ENCODE measurements at places on chromosomes 3 and 15.

GRCh38 chr15:31577108-31577507 lies 250.5 kb downstream of the KLF13 start:
- DNase-seq = no peak

- no peak for DNase-seq
Observed at GRCh38 chr3:31295150-31295765, 237.5 kb upstream of the STT3B start.

DNA sequence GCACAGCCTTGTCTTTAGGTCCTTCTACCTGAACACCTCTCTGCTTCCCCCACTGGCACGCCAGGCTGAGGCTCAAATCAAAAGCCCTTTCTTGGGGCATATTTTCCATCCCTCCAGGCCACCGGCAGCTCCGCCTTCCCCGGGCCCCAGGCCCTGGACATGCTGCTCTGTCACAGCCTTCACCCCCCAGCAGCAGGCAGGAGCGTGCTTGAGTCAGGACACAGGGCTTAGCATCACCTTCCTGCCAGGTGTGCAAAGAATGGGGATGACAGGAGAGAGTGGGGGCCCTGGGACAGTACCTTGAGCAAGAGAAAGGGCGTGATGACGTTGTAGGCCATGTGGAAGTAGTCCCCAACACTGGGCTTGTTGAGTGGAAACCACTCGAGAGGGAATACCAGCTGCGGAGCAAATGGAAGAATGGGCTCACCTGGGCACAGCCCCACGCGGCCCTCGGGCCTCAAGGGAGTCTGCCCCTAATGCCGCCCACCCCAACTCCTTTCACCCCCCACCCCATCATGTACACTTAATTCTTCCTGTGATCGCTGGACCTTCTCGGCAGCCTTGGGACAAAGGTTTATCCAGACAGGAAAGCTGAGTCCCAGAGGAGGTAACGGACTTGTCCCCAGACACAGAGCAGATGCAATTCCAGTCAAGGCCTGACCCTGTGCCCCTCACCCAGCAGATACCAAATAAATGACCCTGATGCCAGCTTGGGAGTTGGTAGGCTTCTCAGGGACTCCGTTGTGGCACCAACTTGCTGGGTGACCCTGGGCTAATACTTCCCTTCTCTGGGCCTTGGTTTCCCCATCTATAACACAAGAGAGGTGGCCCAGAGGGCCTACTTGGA lies 9.1 kb upstream of the CALML4 start:
- no peak for DNase-seq

- no peak for DNase-seq
Observed at GRCh38 chr15:55916666-55917409, 76.6 kb downstream of the NEDD4 start.

GRCh38 chr15:59722037-59722436 lies 32.9 kb upstream of the BNIP2 start:
- DNase-seq = no peak

DNA sequence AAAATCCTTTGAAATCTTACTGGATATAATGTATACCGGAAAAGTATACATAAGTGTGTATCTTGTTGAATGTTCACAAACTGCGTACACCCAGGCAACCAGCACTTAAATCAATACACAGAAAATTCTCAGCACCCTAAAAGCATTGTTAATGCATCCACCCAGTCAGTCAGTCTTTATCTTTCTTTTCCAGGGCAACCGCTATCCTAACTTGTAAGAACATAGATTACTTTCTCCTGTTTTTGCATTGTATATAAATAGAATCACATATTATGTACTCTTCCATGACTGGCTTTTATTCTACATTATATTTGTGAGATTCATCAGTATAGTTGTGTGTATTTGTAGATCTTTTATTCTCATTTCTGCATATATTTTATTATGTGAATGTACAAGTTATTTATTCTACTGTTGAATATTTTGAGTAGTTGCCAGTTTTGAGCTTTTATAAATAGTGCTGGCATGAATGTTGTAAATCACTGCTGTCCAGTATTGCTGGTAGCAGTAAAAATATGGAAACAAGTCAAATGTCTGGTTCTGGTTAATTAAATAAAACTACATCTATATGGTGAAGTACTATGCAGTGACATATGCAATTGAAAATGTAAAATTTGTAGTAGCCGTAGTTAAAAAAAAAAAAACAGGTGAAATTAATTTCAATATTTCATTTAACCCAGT lies 62.1 kb downstream of the PDCD6IP start:
- no peak for DNase-seq

DNA sequence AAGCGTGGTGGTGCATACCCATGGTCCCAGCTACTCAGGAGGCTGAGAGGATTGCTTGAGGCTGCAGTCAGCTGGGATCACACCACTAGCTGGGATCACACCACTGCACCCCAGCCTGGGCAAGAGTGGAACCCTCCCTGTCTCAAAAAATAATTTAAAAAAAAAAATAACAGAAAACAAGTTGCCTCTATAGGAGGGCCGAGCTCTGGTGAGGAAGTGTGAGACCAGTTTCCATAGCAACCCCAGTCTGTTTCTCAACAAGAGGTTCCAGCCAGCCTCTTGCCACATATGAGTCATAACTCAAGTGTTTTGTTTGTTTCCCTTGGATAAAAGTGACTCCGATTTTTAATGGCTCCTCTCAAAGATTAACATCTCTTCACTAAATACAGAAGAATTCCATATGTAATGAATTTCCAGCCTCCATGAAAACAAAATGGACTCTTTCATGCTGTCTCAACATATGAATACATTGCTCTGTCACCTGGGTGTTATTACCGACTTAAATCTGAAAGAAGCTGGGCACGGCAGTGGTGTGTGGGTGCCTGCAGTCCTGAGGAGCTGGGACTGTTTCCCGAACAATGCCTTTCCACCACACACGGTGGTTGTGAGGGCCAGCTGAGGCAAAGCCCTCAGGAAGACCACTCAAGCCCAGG lies 19.7 kb downstream of the TMEM43 start:
- DNase-seq = peak; percentile 75

- no peak for DNase-seq
Observed at GRCh38 chr3:6444888-6445658, 415.8 kb upstream of the GRM7 start.

- DNase-seq = no peak
Observed at GRCh38 chr3:142542054-142542453, 36.5 kb downstream of the ATR start.

GRCh38 chr3:136122006-136122405 lies 74.1 kb downstream of the MSL2 start:
- no peak for DNase-seq

DNA sequence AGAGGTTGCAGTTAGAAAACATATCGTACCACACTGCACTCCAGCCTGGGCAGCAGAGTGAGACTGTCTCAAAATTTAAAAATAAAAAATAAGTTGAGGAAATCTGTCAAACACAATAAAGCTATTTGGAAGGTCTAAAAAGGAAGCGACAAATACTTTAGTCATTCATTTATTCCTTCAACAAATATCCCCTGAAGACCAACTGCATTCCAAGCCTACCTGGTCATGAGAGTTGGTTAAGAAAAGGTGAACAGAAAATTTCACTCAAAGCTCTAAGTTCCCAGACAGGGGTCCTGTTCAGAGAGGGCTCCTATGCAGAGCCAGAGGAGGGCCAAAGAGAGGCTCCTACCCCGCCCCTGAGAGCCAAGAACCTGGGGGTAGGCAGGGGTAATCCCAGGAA lies 15.4 kb upstream of the PRKAR2A start:
- DNase-seq = no peak

GRCh38 chr3:155889212-155889611 lies 18.8 kb downstream of the GMPS start:
- DNase-seq = no peak

GRCh38 chr3:72234391-72234790 lies 449.4 kb upstream of the PROK2 start:
- DNase-seq = no peak

DNA sequence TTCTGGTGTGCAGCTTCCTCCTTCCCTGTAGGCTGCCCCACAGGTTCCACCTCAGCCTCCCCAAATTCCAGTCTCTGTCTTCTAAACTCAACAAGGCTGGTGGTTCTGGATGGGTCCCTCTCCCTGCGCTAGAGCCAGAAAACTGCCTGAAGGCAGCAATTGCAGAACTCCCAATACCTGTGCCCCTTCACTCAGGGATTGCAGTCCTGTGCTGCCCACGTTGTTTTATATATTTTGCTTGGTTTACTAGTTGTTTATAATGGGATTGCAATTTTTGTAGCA lies 14.8 kb upstream of the NPTN start:
- DNase-seq = no peak

DNA sequence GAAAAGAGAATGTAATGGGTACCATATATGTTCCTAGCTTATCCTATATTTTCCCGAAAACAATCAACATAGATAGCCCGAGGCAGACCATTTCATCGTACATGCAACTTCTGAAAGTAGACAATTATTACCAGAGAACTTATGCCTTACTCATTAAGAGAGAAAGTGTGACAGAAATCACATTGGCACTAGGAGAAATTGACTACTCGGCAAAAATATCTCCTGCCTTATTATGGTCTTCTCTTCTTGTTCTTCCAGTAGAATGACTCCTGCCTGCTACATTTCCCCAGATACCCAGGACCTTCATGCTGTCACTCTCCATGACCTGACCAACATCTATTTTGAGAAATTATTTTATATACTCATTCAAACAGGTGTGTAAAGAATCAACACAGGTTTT lies 1015.7 kb downstream of the TUSC7 start:
- no peak for DNase-seq

GRCh38 chr3:115325539-115325938 lies 178.5 kb upstream of the ZBTB20 start:
- DNase-seq = no peak

- no peak for DNase-seq
Observed at GRCh38 chr3:20326541-20326940, 140.5 kb upstream of the SGO1 start.

DNA sequence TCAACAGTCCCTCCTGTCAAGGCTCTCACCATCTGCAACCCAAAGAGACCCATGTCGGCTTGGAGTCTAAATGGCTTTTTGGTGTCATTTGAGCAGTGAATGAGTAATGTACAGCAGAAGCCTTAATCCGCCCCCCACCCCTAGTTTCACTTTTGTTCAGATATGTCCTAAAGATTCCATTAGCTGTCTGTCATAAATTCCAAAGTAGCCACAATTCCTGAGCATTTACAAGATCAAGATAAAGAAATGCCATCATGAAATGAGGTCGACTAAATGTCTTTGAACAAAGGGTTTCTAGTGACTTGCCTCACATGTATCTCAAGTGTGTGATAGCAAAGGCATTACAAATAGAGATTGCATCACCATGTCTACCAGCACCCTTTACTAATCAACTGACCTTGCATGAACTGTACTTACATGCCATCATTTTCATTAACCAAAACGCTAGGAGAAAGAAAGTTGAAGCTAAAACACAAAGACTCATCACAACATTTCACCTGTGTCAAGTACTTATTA lies 123.8 kb upstream of the PHLDB2 start:
- no peak for DNase-seq

GRCh38 chr3:112086875-112087524 lies 811 bp downstream of the C3orf52 start:
- no peak for DNase-seq

GRCh38 chr3:181230258-181230657 lies 240.7 kb upstream of the DNAJC19 start:
- DNase-seq = no peak

DNA sequence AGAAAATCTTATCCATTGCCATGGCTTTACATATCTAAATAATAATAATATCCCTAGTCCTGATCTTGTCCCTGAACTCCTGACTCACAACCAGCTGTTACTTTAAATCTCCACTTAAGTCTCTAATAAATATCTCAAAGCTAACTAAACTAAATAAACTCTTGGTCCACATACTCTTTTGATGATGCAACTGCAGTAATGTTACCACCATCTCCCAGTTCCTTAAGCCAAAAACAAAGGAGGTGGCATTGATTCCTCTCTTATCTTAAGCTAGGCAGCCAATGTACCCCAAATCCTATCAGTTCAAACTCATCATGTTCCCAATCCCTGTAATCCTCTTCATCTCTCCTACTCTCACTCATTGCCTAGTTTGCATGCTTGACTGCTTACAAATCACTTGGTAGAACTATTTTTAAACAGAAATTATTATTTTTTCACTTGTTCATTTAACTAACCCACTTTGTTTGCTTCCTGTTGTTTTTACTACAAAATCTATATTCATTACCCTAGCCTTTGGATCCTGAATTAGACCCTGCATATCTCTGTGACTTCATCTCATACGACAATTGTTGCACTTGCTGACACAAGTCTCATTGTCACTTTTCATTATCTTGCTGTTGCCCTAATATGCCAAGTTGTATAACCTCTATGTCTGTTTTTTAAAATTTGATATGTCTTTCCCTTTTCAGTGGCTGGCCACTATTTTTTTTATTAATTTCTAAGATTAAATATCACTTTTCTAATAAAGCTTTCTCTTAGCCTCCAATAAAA lies 462.2 kb downstream of the ZPLD1 start:
- no peak for DNase-seq

All from Right ventricle myocardium inferior (tissue), 1 donor.